PC-9 (cell line): ENCODE measurements at places on chromosomes 4 and X. TPM values are rescaled to one million over a fixed set of nuclear protein-coding genes. Genes with fewer than 3 reads are reported as not detected.

ACOX3 gene
- total RNA-seq = 21.0 and 26.1 TPM in 2 replicates

COL4A6 gene
- total RNA-seq = 13.6 and 15.5 TPM in 2 replicates

CAMK2D gene
- 7.1 and 10.5 TPM in 2 replicates for total RNA-seq

PCSK1N gene
- not detected in 2 replicates for total RNA-seq

TMPRSS11D gene
- not detected in 2 replicates for total RNA-seq

TMEM271 gene
- not detected in 2 replicates for total RNA-seq

CLGN gene
- total RNA-seq = 0.35 and 0.38 TPM in 2 replicates

IL3RA gene
- not detected in 2 replicates for total RNA-seq

EVC2 gene
- 1.4 and 1.7 TPM in 2 replicates for total RNA-seq

PORCN gene
- 11.9 and 14.1 TPM in 2 replicates for total RNA-seq

DMRTC1 gene
- total RNA-seq = not detected in 2 replicates

HOPX gene
- 0.98 and 1.0 TPM in 2 replicates for total RNA-seq

SPACA5 gene
- total RNA-seq = not detected in 2 replicates

TLR3 gene
- 7.7 and 10.3 TPM in 2 replicates for total RNA-seq

PRDM5 gene
- 0.85 and 0.90 TPM in 2 replicates for total RNA-seq

MGAT4D gene
- total RNA-seq = not detected in 2 replicates

AKAP14 gene
- 2.7 TPM in 1 of 2 replicates, not detected in the other for total RNA-seq

PITX2 gene
- 0.48 and 1.6 TPM in 2 replicates for total RNA-seq

GATA1 gene
- total RNA-seq = not detected in 2 replicates

XK gene
- 2.4 and 3.7 TPM in 2 replicates for total RNA-seq

KLHL13 gene
- total RNA-seq = not detected in 2 replicates

CCDC149 gene
- 8.1 and 9.8 TPM in 2 replicates for total RNA-seq

TCEAL6 gene
- not detected in 2 replicates for total RNA-seq

EMCN gene
- not detected in 2 replicates for total RNA-seq

EDA gene
- total RNA-seq = not detected in 2 replicates

CXCL10 gene
- not detected in 2 replicates for total RNA-seq

PCDH18 gene
- 0.15 and 0.40 TPM in 2 replicates for total RNA-seq

TKTL2 gene
- total RNA-seq = not detected in 2 replicates

TRIM60 gene
- not detected in 2 replicates for total RNA-seq

FREM3 gene
- total RNA-seq = not detected in 2 replicates

HSD17B13 gene
- total RNA-seq = not detected in 2 replicates

APELA gene
- total RNA-seq = not detected in 2 replicates

ODAPH gene
- 0.24 TPM in 1 of 2 replicates, not detected in the other for total RNA-seq

LARP1B gene
- total RNA-seq = 17.7 and 22.0 TPM in 2 replicates

ETDA gene
- not detected in 2 replicates for total RNA-seq

SULT1E1 gene
- not detected in 2 replicates for total RNA-seq

TBC1D8B gene
- total RNA-seq = 2.8 and 5.3 TPM in 2 replicates

ADGRG4 gene
- total RNA-seq = not detected in 2 replicates

SMIM10 gene
- total RNA-seq = 0.50 and 0.52 TPM in 2 replicates

AWAT1 gene
- not detected in 2 replicates for total RNA-seq

PF4V1 gene
- not detected in 2 replicates for total RNA-seq

VEGFC gene
- total RNA-seq = 8.7 and 8.8 TPM in 2 replicates

GABRG1 gene
- total RNA-seq = not detected in 2 replicates

HAND2 gene
- total RNA-seq = not detected in 2 replicates

OCRL gene
- 40.3 and 41.4 TPM in 2 replicates for total RNA-seq

MAOA gene
- 5.0 and 7.4 TPM in 2 replicates for total RNA-seq

ASB12 gene
- not detected in 2 replicates for total RNA-seq

LANCL3 gene
- total RNA-seq = 0.83 and 1.5 TPM in 2 replicates
